ENCODE measurements at places on chromosomes 3 and 15. TPM values are rescaled to one million over a fixed set of nuclear protein-coding genes. Genes with fewer than 3 reads are reported as not detected.
A peak's percentile ranks its signal among the peaks of the same experiment; 100 is the strongest.

DNA sequence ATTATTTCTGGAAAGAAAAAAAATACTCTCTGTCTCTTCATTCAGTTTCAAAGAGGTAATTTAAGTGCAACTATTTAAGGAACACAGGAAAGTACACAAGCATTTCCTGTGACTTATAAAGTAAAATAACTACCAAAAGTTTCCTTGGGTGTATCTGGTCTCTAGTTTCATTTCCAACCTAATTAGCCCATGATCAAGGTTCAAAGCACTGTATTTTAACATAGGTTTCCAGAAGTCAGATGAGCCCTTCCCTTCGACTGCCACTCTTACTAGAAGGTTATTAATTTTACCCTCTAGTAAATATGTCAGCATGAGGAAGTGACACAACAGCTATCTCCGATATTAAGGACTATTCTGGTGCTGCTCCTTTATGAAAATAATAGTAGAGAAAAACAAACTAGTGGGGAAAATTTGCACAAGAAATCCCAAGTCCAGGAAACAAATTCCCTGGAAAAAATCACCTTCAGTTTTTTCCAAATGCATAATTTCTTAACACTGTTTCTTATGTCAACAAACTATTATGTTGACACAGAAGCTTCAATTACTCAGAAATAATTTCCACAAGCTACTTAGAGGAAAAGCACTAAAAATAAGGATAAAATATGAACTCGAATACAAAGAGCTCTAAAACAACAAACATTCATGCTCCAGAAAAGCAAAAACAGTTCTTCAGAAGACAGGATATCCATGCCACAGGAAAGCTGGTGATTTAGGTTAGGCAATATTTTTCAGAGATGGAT, 35.3 kb downstream of the CCPG1 start:
- DNase-seq, result no peak

DNA sequence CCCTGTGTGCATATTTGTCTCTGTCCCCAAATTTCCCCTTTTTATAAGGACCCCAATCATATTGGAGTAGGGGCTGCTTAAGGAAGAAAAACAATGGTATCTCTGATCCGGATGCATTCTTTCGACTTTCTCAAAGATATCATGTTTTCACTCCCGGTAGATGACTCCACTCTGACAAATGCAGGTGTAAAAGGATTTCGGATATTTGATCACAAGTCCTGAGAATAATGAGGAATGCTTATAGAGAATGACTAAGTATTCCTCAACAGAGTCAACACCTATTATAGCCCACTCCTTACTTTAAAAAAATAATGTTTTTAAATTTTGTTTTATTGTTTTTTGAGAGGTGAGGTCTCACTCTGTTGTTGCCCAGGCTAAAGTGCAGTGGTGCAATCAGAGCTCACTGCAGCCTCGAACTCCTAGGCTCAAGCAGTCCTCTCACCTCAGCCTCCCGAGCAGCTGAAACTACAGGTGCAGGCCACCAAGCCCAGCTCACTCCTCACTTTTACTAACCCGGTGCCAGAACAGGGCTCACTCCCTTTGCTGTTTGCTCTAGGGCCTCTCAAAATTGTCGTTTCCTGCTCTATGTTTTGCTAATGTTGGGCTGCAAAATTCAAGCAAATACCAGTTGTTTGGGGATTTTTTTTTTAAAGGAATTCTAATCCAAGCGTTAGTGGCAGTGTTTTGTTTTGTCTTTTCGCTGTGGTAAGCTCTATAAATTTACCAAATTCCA, 24.6 kb downstream of the COL8A1 start:
- no peak for DNase-seq

DNA sequence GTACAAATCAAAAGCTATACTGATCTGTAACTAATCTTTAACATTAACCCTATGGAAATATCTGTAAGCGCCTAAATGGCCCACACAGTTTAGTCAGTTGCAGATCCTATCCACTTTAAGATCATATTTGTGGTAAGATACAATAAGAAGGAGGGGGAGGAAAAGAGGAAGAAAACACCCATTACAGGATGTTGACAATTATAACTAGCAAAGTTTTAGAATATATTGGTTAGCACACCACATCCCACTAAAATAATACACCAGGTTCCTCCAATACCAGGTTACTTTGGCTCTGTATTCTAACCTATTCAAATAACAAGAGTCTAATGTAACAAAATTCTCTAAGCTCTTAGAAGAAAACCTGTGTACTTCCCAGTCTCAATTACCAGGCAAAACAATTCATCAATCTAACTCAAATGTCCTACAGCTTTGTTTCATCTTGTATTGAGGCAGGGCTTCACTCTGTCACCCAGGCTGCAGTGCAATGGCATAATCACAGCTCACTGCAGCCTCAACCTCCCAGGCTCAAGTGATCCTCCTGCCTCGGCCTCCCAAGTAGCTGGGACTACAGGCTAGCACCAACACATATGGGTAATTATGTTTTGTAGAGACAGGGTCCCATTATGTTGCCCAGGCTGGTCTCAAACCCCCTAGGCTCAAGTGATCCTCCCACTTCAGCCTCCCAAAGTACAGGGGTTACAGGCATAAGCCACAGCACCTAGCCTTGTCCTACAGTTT, 4.2 kb downstream of the SLC4A7 start:
- DNase-seq, result peak; percentile 29

- DNase-seq, result no peak
These were observed 10.9 kb downstream of the CHCHD6 start for GRCh38 chr3:126714921-126715320.

DNA sequence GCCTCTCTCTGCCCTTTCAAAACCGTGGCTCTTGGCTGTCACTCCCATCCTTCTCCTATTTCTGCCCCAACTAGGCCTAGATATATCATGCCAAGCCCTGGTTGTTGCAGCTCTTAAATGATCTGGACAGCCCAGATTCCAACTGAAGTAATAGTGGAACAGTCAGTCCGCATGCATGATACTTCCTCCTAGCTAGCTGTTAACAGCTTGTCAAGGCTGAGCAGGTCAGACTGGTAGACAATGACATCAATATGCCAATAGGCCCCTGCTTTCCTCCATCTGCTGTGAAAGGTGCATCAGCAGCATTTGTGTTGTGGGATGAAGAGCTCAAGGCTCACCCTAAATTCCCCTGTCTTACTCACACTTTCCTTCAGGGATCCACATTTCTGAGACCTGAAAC, 527.7 kb upstream of the TGFBR2 start:
- no peak for DNase-seq

GRCh38 chr3:76664816-76665215, 375.1 kb upstream of the ROBO2 start:
- no peak for DNase-seq

- no peak for DNase-seq
These were observed 18.1 kb upstream of the CCR9 start for GRCh38 chr3:45868213-45868612.

GRCh38 chr3:42678447-42678846, 6.9 kb upstream of the KLHL40 start:
- DNase-seq, result no peak

GRCh38 chr3:119571688-119572087, 7.6 kb upstream of the ADPRH start:
- no peak for DNase-seq

GRCh38 chr15:86432861-86433260, 353.2 kb downstream of the AGBL1 start:
- DNase-seq, result no peak

- DNase-seq, result no peak
These were observed 855.3 kb downstream of the MCTP2 start for GRCh38 chr15:95086531-95087252.

Gene CTXN2
- total RNA-seq, result 0.10 TPM

Gene DUOXA1
- 0.74 TPM for total RNA-seq

Gene DHX36
- total RNA-seq, result 132 TPM

Gene ADAMTSL3
- not detected for total RNA-seq

Measured in B cell (primary cell).